ENCODE measurements at places on chromosomes 1 and 21.

GRCh38 chr1:220655961-220656740 lies 34.0 kb upstream of the C1orf115 start:
- DNase-seq: no peak

- DNase-seq: no peak
Observed at GRCh38 chr1:30748098-30748698, 9.4 kb downstream of the LAPTM5 start.

DNA sequence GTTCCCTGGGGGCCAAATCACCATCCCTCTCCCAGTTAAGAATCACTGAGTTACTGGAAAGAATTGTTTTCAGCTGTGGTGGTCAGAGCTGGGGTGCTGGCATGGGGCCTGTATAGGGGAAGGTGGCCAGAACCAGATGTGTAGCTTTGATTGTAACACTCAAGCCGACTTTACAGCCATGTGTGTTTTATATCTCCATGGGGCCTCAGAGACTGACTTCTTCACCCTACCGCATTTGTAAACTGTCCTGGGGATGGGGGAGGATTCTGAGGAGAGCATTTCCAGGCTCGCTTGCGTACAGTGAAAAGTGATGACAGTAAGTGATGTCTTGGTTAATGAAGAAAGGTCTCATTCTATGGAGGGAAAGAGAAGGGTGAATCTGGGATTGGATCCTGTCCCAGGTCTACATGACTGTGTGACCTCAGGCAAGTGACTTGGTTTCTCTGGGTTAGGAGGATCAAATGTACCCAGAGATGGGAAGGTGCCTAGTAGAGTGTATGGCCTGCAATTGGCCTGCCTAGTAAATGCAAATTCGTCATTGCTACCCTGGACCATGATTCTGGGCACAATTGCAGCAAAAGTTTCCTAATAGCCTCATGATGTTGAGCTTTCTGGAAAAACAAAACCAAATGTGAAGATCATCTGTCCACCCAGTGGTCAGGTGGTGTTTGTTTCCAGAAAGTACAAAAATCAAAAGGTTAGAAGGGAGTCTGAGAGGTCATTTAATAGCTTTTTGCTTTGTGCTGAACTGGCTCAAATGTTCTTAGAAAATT lies 49.7 kb upstream of the RCC2 start:
- DNase-seq: no peak

GRCh38 chr1:179761296-179761695 lies 18.2 kb downstream of the FAM163A start:
- no peak for DNase-seq

GRCh38 chr1:178126741-178127185 lies 32.9 kb downstream of the RASAL2 start:
- DNase-seq: no peak

DNA sequence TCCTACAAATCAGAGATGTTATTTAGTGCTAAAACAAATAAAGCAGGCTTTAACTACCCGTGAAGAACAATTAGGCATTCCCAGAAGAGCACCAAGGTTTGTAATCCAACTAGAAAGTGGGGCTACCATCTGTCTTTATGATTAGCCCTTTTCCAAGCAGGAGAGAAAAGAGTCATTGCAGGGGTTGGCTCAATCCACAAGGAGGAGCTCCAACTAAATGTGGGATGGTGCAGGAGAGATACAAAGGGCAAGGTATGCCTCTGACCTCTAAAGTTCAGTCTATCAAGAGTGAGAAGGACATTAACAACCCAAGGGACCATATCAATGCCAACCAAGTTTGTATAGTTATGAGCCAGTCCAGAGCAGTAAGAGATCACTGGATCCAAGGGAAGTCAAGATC lies 382.7 kb upstream of the DUSP10 start:
- peak; percentile 74 for DNase-seq

DNA sequence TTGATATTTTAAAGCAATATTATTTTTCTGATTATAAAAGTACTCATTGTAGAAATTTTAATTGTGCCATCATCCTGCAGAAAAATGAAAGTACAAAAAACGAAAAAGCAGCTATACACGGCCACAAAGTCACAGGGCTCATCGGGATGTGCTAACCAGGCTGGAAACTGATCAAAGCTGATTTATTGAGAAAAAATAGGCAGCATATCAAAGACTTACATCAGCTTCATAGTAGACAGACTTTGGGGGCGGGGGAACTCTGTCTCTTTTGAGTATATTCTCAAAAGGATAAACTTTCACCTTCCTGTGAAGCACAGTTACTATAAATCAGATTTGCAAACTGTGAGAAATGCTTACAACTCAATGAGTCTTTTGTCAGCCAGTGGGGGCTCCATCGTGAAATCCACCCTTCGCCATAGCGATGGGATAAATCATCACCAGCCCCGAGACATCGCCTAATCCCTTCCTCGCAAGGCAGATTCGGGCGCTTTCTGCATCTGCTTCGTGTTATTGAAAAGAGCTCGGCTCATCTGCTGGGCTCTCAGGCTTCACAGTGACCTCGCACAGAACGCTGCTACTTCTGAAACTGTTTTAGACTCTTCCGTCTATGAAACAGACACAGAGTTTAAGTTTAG lies 69.2 kb upstream of the ERG start:
- DNase-seq: peak; percentile 58

- no peak for DNase-seq
Observed at GRCh38 chr1:202203238-202204039, 9.8 kb downstream of the LGR6 start.
